HT-29 (cell line): ENCODE measurements at places on chromosomes 6 and 20.

DNA sequence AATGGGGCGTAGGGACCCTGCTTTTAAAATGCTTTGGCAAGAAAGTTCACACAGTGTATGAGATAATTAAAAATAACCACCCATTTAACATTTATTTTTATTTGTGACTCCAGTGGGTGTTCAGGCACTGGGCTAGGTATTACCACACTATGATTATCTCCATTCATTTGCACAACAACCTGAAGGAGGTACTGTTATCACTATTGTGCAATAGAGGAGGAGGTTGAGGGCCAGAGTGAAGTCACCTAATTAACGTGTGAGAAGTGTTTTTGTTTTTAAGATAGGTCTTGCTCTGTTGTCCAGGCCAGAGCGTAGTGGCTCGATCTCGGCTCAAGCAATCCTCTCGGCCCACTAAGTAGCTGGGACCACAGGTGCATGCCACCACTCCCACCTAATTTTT lies 29.2 kb downstream of the MAK start:
- DNase-seq, result no peak

GRCh38 chr6:139485742-139486475 lies 111.5 kb upstream of the CITED2 start:
- no peak for DNase-seq

DNA sequence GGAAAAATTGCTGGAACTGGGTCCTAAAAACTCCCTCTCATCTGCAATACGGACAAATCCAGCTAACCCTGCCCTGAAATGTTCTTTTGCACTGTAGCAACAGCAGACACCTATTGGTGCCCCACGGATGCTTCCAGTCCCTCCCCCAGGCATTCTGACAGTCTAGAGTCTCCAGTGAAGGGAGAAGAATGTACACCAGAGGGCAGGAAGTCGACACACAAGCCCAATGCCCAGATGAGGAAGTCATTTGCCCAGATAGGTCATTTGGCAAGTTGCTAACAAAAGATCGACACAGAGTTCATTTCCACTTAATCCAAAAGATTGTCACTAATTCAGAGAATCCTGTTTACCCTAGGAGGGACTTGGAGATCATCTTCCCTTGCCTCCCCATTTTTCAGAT lies 293.0 kb upstream of the PRDM1 start:
- DNase-seq, result peak; percentile 41

DNA sequence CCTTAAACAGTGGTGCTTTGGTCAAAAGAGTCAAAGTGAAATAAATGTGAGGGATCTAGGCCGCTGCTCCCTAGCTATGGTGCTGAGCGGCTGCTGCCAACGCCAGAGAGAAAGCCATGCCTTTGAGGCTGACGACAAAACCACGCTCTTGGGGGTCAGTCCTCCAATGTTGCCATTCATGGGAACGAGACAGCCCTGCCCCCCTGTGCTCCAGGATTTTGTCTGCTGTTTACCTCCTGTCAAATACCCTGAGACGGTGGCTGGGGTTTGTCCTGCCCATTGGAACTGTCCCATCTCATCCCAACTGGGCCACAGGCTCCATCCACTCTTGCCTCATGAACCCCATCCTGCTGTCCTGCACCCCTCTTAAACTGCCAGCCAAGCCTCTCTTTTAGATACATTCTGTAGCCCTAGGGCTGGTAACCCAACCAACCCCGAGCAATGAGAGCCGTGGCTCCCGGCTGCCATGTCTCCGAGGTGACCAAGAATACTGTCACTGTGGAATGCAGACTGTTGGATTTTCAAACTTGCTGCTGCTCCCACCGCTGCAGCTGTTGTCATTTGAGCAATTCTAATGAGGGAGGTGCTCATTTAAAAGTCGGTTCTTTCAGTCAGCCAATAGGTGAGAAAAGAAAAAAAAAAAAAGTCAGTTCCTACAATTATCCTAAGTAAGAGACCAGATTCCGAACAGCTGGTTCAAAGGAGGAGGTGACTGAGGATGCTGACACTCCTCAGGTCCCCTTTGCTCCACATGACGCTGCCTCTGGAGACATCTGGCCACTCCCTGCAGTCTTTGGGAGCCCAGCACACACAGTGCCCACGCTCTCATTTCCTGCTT lies 73.1 kb upstream of the QKI start:
- no peak for DNase-seq

- DNase-seq, result no peak
Observed at GRCh38 chr6:169371344-169372127, 117.9 kb upstream of the THBS2 start.

- peak; percentile 9 for DNase-seq
Observed at GRCh38 chr6:105570416-105570815, 167.5 kb upstream of the PREP start.

GRCh38 chr20:53599910-53600632 lies 6.4 kb upstream of the ZNF217 start:
- no peak for DNase-seq

GRCh38 chr6:142372348-142372747 lies 70.5 kb downstream of the ADGRG6 start:
- peak; percentile 75 for DNase-seq

- peak; percentile 82 for DNase-seq
Observed at GRCh38 chr6:156686995-156687788, 90.0 kb upstream of the ARID1B start.

DNA sequence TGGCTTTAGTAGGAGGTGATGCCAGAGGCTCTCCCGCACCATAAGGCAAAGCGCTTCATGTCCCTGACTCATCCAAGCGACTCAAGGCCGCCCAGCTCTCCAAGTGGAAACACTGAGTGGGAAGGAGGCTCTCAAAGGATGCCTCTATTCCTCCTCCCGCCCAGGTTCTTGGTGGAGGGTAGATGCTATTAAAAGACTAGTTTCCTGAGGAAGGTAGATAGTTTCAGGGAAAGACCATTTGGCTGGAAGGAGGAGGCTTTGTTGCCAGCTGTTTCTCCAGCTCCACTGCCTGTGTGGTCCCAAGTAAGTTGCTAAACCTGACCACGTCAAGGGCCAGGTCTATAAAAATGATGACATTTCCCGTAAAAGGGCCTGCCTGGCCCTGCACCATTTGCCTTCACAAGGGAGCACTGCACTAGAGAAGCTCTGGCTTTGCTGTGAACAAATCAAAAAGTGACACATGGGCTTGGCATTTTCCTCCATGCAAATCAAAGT lies 48.2 kb downstream of the GMDS start:
- DNase-seq, result no peak

DNA sequence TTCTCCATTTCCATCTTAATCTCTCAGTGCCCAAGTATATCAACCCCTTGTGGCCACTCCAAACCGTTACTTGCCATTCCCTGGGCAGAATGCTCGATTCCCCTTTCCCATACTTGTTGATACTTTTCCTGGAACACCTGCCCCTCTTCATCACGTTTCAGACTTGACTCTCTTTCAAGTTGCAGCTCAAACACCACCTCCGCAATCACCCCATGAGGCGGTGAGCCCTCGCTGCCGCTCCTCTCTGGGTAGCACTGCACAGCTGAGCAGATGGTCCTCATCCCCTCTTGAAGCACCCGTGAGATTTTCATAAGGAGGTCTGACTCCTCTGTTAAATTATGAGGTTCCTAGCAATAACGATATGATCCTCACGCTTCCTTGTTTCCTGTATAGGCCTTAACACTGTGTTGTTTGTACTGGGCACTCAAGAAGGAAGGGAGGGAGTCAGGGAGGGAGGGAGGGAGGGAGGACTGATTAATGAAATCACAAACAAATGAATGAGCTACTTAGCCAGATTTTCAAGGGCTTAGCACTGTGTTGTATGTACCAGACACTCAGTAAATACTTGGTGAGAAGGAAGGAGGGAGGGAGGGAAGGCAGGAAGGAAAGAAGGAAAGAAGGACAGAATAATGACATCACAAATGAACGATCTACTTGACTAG lies 8.0 kb upstream of the UQCC2 start:
- no peak for DNase-seq

DNA sequence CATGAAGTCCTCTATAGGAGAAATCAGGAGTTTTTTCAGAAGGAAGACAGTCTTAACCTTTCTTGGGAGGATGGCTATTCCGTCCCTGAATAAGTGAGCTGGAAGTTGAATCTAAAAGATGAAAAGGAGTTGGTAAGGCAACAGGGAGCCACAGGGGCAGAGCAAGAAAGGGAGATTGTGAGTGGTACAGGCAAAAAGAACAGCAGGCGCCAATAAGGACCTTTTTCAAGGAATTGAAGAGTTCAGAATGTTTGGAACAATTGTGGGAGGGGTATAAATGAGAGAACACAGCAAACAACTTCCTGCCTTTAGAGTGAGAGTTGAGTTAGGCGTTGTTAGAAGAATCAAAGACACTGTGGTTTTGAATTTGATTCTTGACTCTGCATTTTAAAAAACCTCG lies 1003.7 kb downstream of the EPHA7 start:
- no peak for DNase-seq

DNA sequence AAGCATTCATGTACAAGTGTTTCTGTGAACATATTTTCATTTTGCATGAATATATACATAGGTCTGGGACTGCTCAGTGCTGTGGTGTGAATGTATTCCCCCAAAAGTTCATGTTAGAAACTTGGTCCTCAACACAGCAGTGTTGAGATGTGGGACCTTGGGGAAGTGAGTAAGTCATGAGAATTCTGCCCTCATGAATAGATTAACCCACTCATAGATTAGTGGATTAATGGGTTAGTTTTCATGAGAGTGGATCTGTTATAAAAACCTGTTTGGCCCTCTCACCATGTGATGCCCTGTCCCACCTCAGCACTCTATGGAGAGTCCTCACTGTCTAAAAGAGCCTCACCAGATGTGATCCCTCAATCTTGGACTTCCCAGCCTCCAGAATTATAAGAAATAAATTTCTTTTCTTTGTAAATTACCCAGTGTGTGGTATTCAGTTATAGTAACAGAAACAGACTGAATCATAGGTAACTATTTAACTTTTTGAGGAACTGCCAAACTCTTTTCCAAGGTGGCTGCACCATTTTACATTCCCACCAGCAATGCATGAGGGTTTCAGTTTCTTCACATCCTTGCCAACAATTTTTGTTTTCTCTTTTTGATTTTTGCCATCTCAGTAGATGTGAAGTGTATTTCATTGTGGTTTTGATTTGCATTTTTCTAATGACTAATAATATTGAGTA lies 45.3 kb downstream of the QRSL1 start:
- DNase-seq, result no peak

DNA sequence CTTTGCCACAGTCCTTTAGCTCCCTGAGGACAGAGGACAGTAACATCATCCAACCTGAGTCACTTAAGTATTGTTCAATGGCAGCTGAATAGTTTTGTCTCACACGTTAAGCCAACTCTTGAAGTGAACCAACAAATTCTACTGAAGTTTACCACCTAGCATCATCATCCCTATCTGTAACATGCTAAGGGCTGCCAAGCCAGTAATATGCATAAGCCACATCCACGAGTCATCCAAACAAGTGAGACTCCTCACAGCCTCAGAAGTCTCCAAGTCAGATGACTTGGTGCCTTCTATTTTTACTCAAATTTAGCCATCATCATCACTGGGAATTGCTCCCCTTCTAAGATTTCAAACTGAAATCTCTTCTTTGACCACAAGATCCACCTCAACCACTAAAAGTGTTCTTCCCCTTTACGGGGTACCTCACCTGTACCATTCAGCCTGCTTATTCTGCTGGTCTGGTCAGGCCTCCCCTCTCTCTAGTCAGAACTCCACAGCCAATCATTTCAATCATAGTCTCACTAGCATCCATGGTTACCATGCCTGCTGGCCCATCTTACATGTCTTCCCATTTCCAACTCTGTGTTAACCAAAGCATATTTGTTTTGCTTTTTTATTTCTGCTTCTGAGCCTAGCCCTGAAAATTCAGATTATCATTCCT lies 73.7 kb downstream of the DTNBP1 start:
- no peak for DNase-seq

GRCh38 chr20:15986690-15987089 lies 586.6 kb downstream of the KIF16B start:
- DNase-seq, result no peak

DNA sequence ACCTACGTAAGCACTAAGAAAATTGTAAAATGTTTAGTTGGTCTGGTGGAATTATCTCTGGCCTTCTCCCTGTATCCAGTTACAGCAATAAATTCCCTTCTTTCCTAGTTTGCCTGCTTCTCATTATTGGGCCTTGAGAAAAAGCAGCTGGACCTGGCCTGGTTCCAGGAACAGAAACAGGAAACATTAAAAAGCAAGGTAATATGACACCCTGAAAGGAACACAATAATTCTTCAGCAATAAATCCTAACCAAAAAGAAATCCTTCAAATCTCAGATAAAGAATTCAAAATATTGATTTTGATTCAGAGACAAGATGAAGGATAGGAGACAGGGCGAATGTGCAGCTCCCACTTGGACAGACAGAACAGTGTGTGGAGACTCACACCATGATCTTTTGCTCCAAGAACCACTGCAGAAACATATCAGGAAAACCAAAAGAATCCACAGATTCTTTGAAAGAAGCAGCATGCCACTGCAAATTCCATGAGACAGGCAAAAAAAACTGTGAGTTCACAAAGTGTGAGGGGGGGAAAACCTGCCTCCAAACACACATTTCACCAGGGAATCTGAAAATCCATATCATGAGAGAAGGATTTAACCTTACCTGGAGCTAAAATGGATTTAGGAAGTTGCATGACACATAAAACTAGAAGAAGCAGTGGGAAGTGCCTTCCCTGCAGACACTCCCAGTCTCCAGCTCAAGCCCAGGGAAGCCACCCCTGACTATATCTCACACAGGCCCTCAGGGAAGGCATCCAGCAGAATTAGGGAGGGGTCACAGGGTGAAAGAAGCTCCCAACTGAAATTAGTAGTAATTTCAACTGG lies 28.9 kb downstream of the TREM1 start:
- peak; percentile 72 for DNase-seq

DNA sequence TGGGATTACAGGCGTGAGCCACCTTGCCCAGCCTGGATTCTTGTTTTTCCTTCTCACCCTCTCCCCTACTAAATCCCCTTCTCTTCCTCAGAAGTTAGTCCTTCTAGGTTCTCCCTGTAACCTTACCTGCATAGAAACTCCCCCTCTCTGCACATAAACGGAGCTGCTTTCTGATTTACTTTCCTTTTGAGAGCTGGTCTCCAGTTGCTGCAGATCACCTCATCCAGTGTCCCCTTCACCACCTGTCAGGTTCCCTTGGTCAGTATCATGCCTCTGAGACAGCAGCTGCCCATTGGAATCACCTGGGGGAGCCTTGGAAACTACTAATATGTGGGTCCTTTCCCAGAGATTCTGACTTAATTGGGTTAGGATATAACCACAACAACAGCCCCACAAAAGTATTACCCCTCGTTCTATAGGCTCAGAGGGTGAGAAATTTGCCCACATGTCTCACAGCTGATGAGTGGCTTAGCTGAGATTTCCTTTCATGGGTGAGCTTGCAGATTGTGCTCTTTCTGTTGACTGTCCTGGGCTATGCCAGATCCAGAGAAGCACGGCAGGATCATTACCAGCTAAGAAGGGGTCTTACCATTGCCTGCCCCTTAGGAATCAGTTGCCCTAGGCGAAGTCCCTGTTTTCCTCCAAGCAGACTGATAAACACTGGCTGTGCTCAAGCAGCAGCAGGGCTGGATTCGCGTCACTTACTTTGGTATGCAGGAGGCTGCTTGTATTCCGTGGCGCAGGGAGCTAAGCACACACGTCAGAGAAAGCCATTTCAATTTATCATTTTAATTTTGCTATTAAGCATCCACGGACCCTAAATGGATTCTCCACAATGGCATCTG lies 51.3 kb downstream of the AKAP12 start:
- no peak for DNase-seq
